Activated T-helper 9 cell treated with anti-CD3 and anti-CD28 coated beads, Interleukin-2, amount 50 U/mL, for 16 hours (primary cell): ENCODE measurements at places on chromosomes 13 and 19.

GRCh38 chr19:12994701-12995595 lies at the start of gene NFIX:
NFIX (plus strand) TSS chr19:12995475; CDS start chr19:12995838, 363 bp downstream.
- DNase-seq = peak; percentile 34

GRCh38 chr19:22733691-22734090 lies 50.3 kb downstream of the ZNF99 start:
- DNase-seq = no peak

- no peak for DNase-seq
These were observed 616 bp upstream of the PCDH17 start for GRCh38 chr13:57630661-57631595.

- DNase-seq = no peak
These were observed 84.7 kb upstream of the DOCK9 start for GRCh38 chr13:99062593-99062992.

- DNase-seq = no peak
These were observed 208.5 kb downstream of the PCCA start for GRCh38 chr13:100297413-100297812.

GRCh38 chr19:31340042-31341025 lies 8.9 kb downstream of the TSHZ3 start:
- no peak for DNase-seq

GRCh38 chr19:17294051-17294891 lies 9.0 kb downstream of the ABHD8 start:
- DNase-seq = peak; percentile 29

DNA sequence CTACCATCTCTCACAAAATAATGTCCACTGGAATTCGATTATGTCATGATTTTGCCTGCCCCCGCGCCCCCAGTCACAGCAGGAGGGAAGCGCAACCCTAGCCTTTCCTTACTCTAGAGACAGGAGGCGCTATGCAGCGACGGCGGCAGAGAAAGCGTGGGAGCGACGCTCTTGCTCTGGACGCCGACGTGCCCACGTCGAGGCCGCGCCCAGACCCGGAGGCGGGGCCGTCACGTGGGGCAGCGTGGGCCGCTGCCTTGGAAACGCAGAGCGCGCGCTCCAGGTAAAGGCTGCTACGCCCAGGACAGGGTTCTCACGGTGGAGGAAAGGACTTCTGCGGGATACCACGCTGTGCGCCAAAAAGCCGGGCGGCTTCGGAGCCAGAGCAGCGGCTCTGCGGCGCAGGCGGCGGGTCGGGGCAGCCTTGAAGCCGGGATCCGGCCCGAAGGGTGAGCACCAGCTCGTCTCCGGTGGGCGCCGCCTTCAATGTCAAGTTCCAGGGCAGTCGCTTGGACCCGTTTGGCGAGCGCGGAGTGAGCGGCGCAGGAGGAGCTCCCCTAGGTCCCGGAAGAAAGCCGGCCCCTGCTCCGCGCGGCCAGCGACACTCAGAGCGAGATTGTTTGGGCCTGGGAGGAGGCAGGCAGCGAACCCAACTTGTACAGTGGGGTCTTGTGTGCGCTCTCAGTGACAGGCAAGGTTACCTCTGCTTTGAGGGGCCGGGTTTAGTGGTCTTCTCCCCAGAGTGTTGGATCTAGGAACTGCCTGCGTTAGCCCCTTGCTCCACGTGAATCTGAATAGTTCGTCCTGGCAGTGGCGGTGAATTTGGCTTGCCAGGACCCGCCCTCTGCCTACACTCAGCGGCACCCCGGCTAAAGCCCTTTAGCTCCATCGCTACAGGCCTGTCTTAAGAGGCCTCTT lies 121.7 kb downstream of the MRPL57 start:
- peak; percentile 81 for DNase-seq

GRCh38 chr13:79901336-79901735 lies 420.4 kb downstream of the NDFIP2 start:
- DNase-seq = no peak

- DNase-seq = no peak
These were observed 211.8 kb downstream of the UQCRFS1 start for GRCh38 chr19:29001141-29001581.

- DNase-seq = no peak
These were observed 1.1 kb downstream of the NAA16 start for GRCh38 chr13:41312176-41312500.

- no peak for DNase-seq
These were observed 64.8 kb downstream of the DHRS12 start for GRCh38 chr13:51739027-51739764.

DNA sequence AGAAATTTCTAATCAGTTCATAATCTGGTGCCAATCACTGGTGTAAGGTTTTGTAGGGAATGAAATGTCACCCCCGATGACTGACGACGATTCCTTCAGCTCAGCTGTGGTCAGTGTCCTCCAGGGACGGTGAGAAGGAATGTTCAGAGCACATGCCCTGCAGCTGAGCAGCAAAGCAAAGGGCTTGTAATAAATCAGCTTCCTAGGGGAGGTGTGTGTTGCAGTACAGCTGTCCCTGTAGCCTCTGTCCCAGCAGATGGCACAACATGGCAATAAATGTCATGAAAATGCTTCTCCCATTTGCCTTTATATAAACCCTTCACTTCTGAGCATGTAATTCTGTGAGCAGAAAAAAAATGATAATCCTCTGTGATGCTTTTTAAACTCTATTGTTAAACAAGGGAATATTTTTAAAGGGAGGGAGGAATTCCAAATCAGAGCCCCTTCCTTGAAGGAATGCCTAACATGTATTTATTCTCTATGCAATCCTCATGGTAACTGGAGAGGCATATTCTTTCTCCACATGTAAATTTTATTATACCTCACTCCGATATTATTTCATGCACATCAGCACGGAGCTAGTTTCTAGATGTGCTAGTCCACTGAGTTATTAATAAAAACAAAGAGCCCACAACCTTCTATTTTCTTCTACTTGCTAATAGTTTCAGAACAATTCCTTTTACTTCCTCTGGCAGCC lies 102.5 kb downstream of the FAM216B start:
- no peak for DNase-seq

DNA sequence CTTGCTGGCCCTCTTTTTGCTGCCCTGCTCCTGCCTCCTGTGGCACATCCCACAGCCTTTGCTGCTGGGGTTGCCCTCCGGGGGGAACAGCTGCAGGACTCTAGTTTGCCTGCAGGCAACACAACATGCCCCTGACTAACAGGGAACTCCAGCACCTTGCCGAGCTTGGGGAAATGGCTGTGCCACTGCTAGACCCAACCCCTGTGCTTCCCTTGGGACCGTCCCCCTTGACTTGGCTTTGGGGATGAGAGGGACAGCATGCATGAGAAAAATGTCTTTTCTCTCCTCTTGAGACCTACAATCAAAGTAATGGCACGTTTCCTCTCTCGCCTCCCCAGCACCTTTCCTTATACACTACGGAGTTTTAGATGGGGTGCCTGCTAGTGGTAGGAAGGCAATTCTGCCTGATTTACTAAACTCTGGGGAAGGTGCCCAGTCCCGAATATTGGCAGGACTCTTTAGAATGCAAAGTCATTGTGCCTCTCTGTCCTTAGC lies 12.4 kb upstream of the VWA8 start:
- no peak for DNase-seq

DNA sequence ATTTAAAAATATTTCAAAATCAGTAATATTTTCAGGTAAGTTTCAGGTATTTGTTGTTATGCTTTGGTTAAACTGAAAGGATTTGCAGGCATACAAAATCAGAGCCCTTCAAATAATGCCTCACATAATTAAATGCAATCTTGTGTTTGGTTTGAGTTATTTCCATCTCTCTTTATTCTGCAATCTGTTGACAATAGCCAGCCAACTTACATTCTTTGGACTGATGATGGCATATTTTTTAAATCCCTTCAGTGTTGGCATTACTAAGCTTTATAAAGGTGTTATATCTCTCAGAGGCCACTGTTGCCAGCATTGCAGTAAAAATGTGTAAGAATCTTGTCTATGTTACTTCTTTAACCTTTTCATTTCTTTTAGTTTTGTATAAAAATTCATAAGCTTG lies 257.2 kb upstream of the RFC3 start:
- no peak for DNase-seq

GRCh38 chr13:95552208-95552538 lies 347 bp upstream of the CLDN10 start:
- no peak for DNase-seq

DNA sequence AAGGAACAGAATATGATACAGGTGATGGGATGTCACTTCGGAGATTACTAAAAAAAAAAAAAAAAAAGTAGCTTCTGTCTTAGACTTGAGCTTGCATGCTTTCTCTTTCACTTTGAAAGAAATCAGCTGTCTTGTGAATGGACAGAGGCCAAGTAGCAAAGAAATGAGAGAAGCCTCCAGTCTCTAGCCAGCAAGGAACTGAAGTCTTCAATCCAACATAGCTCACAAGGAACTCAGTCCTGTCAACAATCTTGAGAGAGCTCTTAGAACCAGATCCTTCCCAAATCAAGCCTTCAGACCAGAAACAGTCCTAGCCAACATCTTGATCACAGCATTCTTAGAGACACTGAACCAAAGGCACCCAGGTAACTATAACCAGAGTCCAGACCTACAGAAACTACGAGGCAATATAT lies 7.7 kb downstream of the N4BP2L2 start:
- no peak for DNase-seq

GRCh38 chr19:30367421-30367820 lies 4.8 kb upstream of the ZNF536 start:
- DNase-seq = no peak

DNA sequence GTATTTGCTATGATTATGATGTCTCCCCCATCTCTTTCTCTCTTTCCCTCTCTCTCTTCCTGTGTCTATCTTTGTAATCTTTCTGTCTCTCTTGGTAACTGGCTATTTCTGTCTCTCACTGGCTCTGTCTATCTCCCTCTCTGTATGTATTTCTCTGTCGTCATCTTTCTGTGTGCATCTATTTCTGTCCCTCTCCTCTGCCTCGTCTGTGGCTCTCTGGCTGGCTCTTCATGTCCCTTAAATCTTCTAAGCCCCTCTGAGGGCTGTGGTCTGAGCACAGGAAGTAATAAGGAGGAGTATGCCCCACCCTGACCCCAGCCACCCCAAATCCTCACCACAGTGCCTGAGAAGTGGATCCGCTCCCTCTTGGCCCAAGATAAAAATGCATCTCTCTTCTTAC lies 104.4 kb downstream of the DNAJC15 start:
- DNase-seq = no peak

DNA sequence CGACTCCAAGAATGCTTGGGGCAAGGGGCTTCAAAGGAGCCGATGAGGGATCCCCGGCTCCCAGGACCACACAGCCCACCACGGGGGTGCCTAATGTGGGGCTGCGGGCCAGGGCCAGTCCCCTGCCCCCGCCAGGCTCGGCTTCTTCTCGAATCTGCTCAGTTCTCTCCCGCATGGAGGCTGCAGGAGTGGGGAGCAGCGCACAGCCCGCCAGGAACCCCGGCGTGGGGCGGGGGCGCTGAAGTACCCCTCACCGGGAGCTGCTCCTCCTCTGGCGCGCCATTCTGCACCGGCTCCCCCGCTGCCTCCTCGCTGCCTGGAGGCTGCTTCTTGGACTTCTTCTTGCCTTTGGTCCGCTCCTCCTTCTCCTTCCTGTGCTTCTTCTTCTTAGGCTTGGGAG lies 14.7 kb downstream of the IZUMO4 start:
- no peak for DNase-seq

DNA sequence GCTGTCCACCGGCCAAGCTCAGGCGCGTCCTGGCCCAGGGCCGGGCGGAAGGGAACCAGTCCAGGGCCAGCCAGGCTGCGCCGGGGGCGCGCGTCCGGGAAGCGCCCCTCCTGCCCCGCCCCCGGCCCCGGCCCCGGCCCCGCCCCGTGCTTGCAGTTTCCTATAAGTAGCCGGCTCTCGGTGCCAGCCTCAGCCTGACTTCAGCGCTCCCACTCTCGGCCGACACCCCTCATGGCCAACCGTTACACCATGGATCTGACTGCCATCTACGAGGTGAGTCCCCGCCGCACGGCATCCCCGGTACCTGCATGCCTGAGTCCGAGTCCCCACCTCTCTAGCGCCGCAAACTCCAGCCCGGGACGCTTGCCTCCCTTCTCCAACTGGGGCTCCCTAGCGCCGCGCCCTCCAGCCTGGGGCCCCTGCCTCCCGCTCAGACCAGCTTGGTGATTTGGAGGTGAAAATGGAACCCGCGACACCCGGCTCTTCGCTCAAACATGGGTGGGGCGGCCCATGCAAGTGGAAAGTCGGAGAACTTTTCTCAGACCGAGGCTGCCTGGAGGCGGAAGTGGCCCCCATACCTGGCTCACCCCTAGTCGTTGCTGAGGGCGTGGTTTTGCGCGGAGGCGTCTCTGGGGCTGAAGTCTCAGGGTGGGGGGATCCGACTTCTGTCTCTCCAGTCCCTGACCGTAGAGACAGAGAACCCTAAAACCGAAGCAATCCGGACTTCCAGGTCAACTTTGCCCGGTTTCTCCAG lies at the start of gene ZFP36:
Gene ZFP36, plus strand, starts transcription at position 192 of the 754 bp plus-strand sequence. Its CDS starts 58 bp downstream, at position 250.
- DNase-seq = peak; percentile 82

DNA sequence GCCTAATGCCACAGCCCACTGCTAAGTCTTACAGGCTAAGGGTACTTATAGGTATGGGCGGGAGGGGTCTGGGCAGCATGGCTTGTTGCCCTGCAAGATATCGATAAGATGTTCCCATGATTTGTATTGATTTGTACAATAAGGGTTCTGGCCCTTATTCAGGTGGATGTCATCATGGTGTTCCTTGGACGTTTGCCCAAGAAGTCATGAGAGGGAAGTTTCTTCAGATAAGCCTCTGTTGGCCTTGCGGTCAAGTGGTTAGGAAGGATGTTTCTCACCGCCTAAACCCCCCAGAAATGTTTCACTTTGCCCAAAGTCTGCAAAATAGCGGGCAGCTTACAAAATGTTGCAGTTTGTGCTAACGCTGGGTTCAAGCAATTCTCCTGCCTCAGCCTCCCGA lies 7.3 kb downstream of the PARP4 start:
- DNase-seq = no peak

DNA sequence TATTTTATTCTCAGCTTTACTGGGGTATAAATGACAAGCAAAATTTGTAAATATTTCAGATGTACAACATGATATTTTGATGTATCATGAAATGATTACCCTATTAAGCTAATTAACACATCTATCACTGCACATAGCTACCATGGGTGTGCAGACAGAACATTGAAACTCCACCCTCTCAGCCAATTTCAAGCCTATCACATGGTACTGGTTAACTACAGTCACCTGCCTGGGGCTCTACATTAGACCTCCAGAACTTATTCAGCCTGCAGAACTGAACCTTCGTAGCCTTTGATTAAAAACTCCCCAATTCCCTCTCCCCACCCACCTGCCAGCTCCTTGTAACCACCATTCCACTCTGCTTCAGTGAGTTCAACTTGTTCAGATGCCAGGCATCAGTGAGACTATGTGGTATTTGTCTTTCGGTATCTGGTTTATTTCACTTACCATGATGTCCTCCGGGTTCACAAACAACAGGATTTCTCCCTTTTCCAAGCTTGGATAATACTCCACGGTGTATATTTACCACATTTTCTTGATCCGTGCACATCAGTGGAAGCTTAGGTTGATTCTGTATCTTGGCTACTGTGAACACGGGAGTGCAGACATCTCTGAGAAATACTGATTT lies 19.2 kb downstream of the RAB20 start:
- DNase-seq = no peak

DNA sequence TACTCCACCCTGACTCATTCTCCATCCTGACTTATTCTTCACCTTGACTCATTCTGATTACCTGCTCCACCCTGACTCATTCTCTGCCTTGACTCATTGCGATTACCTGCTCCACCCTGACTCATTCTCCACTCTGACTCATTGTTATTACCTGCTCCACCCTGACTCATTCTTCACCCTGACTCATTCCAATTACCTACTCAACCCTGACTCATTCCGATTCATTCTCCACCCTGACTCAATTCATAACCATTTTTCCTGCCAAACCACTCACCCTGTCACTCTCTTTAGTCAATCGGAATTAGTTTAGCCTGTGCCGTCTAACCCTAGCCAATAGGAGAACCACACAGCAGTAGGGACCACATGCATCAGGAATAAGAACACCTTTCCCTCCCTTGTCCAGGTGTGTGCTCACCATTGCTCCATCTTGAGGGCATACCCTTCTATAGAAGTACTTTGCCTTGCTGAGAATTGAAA lies 1227.4 kb upstream of the PCDH20 start:
- no peak for DNase-seq
